ENCODE measurements at places on chromosomes 4 and X.
A peak's percentile ranks its signal among the peaks of the same experiment; 100 is the strongest.

DNA sequence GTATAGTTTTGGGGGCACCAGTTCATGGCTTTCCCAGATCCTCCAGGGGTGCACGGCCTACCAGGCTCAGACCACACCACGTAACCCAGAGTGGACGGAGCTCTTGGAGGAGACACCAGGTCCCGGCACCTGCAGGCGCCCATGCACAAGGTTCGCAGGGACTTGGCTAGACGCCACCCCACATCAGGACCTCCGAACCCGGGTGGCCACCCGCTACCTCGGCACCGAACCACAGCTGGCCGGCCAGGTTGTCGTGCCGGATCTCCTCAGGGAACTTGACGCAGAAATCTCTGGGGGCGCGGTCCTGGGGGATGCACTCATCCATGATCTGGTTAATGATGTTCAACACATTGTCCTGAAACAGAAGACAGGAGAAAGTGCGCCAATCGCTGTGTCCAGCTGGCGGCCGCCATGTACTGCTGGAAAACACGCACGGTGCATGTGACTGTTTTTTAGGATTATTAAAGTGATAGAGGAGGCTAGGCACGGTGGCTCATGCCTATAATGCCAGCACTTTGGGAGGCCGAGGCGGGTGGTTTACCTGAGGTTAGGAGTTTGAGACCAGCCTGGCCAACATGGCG is 77.1 kb downstream of the ZFYVE28 start:
- no peak for DNase-seq

GRCh38 chr4:38385093-38386004 is 278.6 kb upstream of the KLF3 start:
- DNase-seq: no peak

GRCh38 chrX:40055495-40055894 is 42.3 kb downstream of the BCOR start:
- DNase-seq: no peak

- DNase-seq: peak; percentile 13
Measured at GRCh38 chr4:143581331-143581946, 67.9 kb downstream of the SMARCA5 start.

- no peak for DNase-seq
Measured at GRCh38 chrX:118724775-118725174, 2.6 kb upstream of the IL13RA1 start.

DNA sequence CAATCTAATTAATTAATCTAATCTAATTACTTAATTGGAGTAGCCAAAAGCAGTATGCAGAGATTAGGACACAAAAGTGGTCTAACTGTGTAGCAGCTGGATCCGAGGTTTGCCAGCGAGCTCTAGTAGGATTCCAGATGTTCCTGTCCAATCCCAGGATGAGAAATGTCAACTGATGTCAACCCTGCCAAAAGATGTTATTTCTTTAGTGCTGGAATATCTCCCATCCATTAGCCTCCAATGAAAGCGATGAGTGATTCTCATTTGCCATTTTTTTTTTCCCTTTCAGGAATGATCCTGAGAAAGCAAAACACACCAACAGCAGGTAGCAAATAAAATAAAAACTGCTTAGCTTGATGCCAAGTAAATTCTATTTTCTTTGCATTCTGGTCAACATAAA is 372.9 kb downstream of the STIM2 start:
- no peak for DNase-seq

GRCh38 chr4:139015948-139016471 is 429 bp downstream of the NOCT start:
- peak; percentile 41 for DNase-seq

GRCh38 chrX:54695816-54696487 is 102.1 kb downstream of the ITIH6 start:
- no peak for DNase-seq

DNA sequence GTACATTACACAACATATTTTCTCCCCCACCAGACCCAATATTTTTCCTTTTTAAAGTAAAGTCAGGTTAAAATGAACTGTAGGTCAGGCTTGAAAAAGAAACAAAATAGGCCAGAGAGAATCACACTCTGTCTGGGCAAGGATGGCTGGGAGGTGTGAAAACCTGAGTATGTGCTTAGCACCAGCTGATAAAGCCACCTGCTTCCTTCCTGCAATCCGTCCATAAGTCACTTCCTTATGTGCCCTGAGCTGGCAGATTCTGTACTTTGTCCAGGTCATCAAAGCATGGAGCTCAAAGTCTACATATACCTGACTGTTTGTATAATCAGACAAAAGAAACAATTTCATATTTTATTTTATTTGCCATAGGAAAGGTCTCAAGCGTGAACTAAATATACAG is 37.7 kb downstream of the ANTXR2 start:
- DNase-seq: no peak

DNA sequence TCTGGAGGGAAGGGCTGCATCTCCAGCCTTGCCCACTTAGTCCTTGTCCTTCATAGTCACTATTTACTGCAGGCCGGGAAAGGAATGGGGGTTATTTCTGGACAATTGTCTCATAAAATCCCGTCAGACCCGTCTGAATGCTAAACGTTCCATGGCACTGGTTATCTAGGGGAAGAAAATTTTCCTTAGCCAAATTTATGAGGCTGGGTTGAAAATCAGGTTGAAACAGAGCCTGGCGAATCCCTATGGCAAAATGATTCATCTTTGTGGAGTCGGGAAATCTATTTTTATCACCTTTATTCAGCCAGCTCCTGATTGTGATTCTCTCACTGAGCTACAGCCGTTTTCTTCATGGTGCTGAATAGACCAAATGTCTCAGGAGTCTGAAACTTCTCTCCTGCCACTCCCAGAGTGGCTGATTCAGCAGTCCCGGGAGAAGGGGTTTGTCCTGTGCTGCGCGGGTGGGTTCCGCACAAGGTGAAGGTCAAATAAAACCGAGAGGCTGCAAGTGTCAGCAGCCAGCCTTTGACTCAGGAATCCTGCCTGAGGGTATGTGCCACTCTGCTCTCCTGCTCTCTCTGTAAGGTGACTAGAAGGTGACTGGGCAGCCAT is 1.0 kb downstream of the LIMCH1 start:
- peak; percentile 62 for DNase-seq

DNA sequence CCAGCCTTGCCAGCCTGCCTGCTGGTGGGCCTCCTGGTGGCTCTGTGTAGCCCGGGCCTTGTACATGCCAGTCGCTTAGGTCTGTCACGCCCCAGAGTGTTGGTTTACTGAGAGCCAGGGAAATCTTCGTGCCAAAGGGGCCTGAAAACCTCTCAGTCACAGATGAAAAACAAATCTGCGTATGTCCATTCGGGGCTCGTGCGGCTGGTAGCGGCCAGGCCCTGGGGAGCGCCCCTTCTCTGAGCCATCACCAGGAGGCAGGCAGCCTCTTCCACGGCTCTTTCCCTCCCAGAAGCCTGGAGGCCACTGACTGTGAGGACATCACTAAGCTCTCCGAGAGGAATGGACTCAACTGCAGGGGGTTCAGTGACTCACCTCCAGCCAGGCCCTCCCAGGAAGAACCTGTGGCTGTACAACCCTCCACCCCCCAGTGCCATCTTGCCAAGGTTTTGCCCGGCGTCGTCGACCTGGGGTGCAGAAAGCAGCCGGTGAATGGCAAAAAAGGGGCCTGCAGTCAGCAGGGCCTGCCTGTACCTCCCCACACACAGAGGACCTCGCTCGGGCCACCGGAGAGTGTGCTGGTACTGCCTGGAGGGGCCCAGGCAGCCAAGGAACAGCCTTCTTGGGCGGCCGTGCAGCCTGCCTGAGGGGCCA is 162.2 kb downstream of the BCOR start:
- peak; percentile 56 for DNase-seq

DNA sequence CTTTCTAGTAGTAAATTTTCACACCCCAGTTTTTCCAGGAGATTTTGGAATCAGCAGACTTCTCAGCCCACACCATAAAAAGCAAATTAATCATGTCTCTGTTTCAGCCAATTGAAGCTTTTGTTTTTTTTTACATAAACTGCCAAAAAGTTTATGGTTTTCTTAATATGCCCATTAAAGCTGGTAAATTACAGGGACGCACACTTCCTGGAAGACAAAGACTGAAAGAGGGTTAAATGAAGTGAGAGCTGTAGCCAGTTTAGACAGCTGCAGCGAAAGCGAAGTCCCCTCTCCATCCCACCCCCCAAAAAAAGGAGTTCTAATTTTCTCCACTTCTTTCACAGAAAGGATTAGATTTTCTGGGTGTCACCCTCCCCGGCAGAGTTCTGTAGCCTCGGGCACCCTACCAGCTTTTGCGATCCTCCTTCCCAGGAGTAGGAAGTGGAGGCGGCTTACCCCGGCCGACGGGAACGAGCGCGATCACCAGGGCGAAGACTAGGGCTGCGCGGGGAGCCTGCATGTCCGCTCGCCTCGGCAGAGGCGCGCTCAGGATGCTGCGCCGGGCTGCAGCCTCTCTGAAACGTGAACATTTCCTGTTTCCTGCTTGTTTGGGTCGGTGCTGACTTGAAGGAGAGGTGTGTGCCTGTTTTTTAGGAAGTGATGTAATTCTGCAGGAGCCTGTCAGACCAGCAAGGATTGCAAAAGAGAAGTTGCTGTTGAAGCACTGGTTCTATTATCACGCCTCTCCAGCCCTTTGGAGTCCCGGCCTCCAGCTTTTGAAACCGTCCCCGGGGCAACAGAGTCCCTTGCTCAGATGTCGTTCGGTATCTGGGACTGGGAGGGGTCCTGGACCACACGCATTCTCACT is at the start of gene TMEM154:
Gene TMEM154, minus strand, starts transcription at position 584 of the 868 bp plus-strand sequence. Its CDS starts 64 bp downstream, at position 520.
- DNase-seq: peak; percentile 74

GRCh38 chr4:9867751-9868425 is 86.5 kb downstream of the DRD5 start:
- no peak for DNase-seq

DNA sequence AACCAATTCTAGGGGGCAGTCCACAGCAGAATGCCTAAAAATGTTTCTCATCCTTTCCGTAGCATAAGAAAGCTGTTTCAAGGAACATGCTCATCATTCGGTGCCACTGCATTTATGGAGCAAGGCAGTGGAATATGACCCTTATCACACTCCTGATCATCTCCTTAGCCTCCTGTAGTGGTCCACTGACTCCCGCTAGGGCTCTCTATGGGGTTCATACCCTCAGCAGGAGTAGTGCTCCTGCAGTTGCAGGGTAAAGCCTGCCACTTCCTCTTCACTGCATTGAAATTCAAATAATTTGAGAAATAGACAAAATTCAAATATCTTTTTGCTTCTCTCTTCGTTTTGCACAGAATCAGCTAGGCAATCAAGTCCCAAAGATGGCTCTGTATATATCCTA is 107.0 kb downstream of the NDST3 start:
- DNase-seq: no peak

Measured in brain (organoid and tissue), 16 donors.